Camera-type eye (tissue), 1 donor: ENCODE measurements at places on chromosomes 1 and 21. TPM values are rescaled to one million over a fixed set of nuclear protein-coding genes. Genes with fewer than 3 reads are reported as not detected.

The CFHR1 gene
- total RNA-seq, result not detected

The ASCL5 gene
- total RNA-seq, result not detected

The TEX38 gene
- not detected for total RNA-seq

The PRKAA2 gene
- 32.7 TPM for total RNA-seq

The RIMS3 gene
- 28.6 TPM for total RNA-seq

The PEAR1 gene
- total RNA-seq, result 13.7 TPM
